Astrocyte of the hippocampus (primary cell): ENCODE measurements at places on chromosomes 3 and 15.
A peak's percentile ranks its signal among the peaks of the same experiment; 100 is the strongest.

DNA sequence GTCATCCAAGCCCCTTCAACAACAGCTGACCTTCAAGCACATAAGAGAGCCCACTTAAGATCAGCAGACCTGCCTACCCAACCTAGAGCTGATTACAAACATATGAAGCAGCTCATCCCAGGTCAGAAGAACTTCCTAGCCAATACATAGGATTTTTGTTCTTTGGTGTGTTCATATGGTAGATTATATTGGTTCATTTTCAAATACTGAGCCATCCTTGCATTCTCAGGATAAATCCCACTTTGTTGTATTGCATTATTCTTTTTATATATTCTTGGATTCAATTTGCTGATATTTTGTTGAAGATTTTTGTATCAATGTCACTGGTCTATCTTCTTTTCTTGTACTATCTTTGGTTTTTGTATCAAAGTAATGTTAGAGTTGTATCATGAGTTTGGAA is 107.3 kb upstream of the STT3B start:
- no peak for DNase-seq

DNA sequence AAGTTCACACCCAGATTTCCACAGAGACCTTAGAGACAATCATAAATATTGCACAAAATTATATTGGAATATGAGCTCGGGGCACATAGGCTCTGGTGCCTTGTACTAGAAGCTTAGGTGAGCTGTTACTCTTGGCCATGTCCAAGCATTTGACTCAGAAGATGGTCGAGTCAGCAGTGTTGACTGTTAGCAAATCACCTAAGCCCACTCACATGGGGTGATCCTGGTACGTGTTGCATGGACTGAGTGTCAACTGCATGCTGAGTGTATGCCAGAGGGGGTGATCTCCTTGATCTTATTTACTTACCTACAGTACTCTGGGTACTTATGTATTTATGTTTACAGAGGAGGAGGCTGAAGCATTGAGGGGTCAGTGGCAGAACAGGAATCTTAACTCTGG is 14.0 kb downstream of the SMAD3 start:
- DNase-seq: peak; percentile 17

- DNase-seq: no peak
These were observed 64.5 kb downstream of the NEDD4 start for GRCh38 chr15:55928955-55929354.

DNA sequence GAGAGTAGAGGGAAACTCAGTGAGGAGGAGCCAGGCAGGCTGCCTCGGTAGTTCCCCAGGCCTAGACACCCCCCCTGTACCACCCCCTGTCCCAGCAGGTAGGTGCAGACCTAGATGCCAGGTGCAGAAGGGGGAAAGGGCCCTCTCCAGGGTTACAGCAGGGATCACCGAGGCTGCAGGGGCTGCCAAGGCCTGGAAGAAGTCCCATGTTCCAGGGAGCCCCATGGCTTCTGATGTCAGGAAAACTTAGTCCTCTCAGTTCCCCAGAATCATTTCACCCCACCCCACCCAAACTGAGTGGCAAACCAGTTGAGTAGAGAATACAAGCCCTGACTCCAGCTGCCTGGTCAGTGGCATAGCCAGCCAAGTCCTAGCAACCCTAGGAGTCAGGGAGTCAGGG is 7.4 kb upstream of the SEMA3B start:
- DNase-seq: no peak

DNA sequence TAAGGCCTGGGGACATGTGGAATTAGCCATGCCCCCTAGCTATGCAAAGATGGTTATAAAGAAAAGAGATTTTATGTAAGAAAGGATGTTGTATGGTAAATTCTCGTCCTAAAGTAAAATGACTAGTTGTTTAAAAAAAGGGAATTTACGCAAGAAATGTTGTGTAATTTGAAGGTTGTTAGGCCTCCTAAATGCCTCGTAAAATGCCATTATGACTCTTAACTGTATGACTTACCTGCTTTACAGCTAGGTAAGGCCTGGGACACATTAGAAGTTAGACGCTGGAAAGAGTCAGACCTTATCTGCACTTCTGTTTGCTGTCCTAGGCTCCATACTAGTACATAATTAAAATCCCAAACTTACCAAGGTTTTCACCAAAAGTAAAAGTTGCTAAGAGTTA is 17.5 kb upstream of the HHATL start:
- DNase-seq: no peak

DNA sequence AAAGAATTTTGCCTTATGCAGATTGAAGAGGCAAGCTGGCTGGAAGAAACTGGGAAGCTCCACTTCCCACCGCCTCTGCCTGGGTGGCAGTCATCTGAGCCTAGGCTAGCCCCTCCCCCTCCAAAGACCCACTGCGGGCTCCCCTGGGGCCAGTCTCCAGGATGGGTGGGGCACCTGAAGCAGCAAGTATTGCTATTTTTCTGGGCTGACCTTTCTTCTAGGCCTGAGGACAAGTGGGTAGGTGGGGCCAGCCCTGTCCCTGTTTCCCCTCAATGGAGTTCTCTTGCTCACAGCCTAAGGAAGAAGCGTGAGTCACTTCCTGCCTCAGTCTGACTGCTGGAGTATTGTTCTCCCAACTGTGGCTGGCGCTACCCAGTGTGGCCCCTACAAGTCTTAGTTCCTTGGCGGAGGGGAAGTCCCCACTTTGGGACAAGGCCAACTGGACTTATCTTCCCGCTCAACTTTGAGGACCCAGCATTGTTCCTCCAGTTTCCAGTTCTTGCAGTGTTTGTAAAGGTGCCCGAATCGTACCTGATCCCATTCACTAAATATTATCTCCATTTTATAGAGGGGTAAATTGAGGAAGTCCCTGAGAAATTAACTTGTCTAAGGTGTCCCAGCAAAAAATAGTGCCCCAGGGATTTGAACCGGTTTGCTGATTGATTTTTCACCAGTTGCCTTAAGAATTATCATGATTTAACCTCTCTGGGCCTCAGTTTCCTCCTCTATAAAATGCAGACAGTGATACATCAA is 1.4 kb downstream of the FURIN start:
- DNase-seq: peak; percentile 75

DNA sequence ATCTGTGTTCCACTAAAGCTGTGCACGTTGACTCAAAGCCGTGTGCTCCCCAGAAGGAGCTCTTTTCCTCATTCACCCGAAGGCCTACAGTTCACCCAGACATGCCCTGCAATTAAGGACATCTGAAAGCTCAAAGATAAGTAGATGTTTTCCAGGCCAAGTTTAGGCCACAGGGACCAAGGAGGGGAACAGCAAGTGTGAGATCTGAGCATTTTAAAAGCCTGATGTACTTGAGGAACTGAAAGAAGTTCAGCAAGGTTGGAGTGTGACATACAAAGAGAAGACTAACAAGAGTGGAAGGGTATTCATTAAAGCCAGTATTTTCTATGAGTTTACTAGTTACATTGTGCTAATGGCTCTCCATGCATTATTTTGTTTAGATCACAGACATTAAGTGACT is 68.0 kb downstream of the CASR start:
- DNase-seq: no peak

DNA sequence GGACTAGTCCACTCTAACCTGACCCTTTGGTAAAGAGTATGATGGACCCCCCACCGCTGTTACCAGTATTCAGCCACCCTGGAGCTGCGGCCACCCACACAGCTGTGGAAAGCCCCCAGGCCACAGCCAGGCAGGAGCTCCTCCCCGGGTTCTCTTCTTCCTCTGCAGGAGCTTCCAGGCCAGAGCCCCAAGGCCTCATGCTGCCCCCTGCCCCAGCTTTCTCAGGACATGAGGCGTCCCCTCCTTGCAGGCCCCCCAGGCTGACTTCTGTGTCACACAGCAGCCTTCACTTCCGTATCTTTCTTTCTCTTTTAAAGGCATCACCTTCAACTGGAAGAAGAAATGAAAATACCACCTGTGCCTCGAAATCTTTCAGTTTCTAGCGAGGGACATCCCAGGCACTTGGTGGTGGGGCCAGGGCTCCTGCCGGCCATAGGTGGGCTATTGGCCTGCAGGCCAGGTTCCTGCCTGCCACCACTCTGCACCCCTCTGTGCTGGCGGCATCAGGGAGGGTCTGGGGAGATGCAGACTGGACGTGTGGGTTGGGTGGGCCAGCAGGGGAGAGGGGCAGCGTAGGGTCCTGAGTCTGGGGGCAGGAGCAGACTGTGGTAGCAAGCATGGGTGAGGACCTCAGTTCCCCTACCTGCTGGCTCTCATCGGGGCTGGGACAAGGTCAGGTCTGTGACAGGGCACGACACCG is 19.9 kb downstream of the KLF13 start:
- no peak for DNase-seq

DNA sequence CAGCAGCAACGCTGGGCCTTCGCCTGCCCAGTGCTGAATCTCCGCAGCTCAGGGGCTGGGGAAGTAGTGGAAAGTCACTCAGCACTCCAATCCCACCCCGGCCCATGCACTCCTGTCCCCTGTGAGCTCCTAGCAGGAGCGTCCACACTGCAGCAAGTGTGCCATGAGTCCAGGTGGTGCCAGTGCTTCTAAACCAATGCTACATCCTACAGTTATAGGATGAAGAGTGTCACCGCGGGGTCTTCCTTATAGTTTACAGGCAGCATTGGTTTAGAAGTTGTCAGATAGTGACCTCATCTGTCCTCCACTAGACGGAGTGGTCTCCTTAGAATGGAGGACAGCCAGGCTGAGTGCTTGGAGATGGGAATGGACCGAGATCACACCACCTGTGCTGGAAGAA is 221.4 kb downstream of the GABRB3 start:
- no peak for DNase-seq

DNA sequence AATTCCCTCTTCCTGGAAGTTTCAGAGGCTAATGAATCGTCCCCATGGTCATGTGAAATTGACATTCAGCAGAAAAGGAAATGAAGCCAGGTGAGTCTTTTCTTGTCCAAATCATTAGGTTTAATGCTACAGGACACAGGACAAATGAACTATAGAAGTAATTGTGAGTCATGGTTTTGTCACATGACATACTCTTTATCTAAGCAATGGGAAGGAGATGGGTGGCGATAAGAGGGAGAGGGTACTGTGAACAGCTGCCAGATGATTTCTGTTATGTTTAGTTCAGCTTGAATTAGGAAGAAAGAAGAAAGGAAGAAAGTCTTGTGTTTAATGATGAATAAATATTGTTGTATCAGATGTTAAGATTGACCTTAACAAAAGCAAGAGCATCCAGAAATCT is 515.4 kb upstream of the ZNF717 start:
- DNase-seq: no peak

DNA sequence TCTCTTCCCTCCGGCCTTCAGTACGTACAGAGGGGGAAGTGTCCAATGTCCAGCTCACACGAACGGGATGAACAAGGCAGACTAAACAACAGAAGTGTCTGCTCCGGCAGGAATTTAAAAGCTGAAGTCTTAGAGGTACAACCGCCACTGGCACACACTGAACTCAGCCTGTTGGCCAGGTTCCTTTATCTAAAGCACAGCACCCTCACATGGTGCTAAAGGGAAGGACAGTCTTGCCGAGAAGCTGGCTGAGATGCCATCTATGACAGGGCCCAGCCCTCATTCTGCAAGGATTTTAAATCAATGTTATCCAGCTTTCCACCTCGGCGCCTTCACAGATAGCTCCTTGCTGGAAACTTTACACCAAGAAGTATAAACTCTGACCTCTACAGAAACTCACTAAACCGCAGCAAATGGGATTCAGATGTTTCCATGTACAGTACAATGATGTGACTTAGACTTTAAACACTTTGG is 2.8 kb downstream of the ADAMTS17 start:
- peak; percentile 90 for DNase-seq

DNA sequence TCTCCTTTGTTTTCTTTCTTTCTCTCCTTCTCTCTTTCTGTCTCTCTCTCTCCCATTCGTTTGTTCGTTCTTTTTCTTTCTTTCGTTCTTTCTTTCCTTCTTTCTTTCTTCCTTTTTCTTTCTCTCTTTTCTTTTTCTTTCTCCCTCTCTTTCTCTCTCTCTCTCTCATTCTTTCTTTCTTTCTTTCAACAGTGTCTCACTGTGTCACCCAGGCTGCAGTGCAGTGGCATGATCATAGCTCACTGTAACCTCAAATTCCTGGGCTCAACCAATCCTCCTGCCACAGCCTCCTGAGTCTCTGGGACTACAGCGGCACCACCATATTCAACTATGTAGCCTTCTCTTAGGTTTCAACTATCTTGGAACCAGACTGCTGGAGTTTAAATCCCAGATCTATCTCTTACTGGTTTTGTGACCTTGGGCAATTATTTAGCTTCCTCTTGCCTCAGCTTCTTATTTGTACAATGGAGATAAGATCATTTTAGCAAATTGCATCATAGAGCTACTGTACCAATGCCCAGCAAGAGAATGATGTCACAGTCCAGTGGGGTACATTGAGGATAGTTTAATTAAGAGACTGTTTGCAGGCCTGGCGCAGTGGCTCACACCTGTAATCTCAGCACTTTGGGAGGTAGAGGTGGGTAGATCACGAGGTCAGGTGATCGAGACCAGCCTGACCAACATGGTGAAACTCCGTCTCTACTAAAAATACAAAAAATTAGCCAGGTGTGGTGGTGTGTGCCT is 27.3 kb upstream of the PARL start:
- no peak for DNase-seq

- DNase-seq: peak; percentile 25
These were observed 1.1 kb downstream of the C2CD4B start for GRCh38 chr15:62164014-62164395.

DNA sequence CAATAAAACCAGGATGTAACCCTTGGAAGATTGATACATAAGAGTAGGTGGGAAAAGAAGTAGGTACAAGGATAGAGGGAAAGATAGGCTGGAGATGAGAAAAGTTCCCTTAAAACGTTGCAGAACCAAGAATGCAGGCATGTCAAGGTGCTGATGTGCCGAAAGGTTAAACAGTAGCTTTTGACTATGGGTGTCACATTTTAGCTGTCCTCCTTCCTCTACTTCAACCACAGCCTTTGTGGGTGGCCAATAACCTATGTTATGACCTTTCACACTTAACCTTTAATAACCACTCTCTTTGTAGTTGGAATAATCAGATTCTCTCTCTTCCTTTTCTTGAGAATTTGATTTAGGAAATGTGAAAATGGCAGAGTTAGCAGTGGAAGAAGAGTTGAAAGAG is 184.5 kb upstream of the GAP43 start:
- no peak for DNase-seq

DNA sequence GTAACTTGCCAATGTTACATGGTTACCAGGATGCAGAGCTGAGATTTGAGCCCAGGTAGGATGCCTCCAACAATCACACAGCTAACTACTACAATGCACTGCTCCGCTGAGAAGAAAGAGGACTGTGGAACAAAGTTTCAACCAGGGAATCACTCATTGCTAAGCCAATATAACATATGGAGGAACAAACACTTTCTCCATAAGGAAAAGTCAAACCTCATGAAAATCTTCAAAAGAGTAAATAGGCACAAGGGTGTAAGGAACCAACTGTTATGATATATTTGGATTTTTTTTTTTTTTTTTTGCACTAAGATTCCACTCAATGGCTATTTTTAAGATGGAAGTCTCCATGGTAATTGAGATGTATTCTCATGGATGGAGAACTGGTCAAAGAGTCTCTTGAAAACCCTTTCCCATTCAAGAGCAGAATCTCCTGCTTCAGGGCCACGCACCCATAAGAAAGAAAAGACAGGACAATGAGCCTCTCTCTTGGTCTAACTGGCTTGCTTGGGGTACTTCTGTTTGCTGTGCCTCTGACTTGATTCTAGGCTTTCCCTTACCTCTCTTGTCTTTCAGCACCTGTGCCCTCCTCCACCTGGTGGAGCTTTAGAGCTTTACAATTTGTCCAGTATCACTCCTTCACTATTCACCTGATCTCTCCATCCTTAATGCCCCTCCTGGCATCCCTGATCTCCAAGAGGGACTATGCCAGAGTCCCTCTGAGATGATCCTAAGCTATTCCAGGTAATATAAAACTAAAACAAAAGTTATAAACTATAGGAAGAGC is 252.8 kb downstream of the NTRK3 start:
- DNase-seq: no peak
